ENCODE measurements at places on chromosomes 13 and 19.
A peak's percentile ranks its signal among the peaks of the same experiment; 100 is the strongest.

DNA sequence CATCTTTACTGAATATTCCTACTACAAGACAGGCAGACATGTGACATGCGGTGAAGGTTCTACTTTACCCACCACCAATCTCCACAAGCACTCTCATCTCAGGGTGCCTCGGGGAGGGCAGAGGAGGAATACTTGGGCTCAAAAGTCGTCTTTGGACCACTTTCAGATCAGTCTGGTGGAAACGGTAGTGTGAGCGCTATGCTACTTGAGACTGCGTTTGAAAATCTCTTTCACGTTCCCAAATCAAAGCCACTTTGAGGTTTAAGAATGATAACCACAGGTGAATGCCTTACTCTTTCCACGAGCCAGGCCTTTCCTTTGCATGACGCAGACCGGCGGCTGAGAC lies 1.5 kb upstream of the SOX1 start:
- no peak for DNase-seq

DNA sequence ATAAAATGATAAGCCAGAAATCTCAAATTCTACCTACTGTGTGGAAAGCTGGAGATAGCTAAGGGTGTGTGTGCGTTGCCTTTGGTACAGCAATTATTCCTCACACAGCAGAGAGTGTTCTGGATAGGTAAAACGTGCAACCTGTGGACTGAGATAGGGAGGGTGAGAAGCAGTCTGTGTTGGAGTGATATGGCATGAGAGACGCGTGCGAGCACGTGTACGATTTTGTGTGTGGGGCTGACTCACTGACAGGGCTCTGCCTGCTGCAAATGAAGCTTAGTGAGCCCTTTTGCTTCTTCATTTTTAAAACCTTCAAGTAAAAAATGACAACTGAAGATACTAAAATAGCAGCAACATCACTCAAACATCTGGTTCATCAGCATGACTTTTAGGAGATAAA lies 35.7 kb upstream of the SLC10A2 start:
- DNase-seq = no peak

DNA sequence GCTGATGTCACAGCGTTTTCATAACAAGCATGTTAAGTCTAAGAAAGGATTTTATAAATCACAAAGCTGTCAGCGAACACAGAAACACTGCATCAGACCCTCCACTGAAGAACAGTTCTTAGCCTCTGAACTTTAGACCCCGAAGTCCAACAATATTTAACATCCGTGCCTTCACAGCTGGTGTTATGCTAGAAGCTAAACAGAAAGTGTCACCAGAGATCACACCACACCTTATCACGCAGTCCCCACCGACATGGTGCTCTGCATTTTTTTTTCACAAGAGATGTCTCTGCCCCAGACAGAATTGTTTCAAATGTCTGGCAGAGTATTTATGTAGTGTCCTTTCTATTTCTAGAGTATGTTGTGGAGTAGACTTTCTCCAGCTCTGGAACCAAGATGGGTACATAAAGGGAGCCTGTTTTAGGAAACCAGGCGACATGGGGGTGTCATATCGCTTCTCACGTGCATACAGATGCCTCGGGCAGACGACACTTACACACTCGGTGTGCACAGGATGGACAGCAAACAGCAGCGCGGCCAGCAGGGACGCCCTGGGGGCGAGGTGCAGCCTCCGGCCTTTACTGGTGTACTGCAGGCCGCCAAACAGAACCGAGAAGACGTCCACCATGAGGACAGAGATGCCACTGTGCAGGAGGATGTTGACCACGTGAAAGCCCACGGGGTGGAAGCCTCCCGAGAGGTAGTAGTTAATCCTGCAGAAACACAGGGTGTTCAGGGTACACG lies 12.0 kb downstream of the TMTC4 start:
- no peak for DNase-seq

DNA sequence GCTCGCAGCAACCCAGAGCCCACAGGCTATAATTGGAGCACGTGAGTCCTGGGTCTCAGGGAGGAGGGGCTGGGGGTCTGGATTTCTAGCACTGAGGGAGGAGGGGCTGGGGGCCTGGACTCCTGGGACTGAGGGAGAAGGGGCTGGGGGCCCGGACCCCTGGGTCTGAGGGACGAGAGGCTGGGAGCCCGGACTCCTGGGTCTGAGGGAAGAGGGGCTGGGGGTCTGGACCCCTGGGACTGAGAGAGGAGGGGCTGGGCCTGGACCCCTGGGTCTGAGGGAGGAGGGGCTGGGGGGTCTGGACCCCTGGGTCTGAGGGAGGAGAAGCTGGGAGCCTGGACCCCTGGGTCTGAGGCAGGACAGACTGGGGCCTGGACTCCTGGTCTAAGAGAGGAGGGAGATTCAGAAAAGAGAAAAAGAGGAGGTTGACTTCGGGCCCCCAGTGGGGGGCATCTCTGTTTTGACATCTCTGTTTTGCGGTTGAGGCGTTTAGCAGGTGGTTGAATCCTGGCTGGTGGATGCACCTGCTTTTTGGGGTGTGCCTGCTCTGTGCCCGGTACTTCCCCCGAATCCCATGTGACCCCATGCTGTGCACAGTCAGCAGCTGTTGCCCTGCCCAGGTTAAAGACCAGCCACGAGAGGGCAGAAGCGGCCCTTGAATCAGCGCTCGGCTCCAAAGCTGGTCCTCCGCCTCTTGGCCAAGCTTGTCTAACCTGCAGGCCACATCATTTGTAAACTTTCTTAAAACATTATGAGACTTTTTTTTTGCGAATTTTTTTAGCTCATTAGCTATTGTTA lies 10.5 kb downstream of the PVR start:
- DNase-seq = peak; percentile 91

DNA sequence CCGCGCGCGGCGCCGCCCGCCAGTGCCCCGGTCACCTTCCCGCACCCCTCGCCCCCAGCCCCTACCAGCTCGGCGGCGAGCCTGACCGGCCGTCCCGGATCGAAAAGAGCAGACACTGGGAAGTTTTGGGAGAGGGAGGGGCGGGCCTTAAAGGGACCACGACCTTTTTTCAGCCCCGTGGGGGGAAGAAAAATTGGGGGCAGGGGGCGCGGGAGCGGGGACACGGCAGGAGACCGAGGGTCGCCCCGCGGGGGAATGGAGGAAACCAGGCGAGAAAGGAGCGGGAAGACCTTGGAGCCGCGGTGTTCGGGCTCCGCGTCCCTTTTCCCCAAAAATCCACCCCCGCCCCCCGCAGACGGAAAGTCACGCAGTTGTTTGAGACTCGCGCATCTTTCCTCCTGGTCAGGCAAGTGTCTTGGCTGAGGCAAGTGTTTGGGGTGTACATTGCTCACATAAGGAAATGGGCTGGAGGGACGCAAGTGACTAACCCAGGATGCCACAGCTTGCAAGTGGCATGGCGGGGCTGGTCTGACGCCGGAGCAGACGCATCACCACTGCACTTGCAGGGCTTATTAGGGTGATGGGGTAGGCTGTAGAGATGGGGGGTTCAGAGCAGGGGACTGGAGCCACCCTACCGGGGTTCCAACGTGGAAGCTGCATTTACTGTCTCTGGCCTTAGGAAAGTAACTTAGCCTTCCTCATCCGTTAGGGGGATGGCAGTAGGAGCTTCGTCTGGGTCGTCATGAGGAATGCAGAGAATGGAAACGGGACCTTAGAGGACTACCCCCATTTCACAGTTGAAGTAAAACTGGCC lies 2.7 kb upstream of the HNRNPL start:
- DNase-seq = peak; percentile 87

GRCh38 chr13:75415694-75416093 lies 66.3 kb downstream of the TBC1D4 start:
- no peak for DNase-seq

- DNase-seq = peak; percentile 85
These were observed 1.2 kb downstream of the LONP1 start for GRCh38 chr19:5718579-5719273.

DNA sequence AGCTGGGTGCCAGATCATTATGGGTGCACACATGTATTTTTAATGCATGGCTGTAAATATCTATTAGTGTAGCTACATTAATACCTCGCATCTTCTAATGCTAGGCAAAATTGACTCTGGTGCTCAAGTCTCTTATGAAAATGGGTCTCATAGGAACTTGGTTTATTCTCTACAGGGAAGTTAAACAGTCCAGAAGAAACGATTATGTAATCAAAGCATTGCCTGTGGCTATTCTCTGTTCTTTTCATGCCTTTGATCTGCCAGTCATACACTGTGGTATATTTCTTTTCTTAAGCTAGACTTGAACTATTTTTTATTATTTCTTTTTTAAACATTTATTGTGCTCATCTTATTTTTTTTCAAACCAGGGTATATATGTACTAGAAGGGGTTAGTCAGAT lies 1015.0 kb downstream of the SLITRK1 start:
- no peak for DNase-seq

DNA sequence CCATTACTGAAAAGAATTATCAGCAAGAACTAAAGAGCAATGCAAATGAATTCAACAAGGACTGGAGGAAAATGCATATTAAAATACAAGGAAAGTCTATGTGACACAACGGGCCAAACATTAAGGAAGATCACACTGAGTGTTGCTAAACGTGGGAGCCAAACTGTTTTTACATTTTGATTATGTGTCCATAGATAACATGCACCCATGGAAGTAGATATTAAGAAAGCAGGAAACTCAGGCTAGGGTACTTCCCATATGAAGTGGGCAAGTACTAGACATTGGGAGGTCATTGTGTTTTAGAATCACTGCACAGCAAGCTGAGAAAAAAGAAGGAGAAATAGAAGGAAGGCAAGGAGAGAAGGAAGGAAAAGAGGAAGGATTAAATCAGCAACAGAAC lies 161.8 kb downstream of the KCTD12 start:
- DNase-seq = no peak

DNA sequence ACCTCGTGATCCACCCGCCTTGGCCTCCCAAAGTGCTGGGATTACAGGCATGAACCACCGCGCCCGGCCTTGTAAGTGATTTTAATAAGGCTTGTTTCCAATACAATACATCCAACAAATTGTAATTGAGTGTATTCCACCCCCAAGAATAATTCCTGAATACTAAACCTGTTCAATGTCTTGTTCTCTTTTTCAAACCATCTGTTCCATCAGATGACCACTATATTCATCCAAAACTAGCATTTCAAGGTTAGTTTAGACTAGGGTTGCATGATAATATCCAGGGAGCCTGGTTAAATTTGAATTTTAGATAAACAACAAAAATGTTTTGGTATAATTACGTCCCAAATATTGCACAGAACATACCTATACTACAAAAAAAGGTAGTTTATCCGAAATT lies 135.4 kb upstream of the WASF3 start:
- no peak for DNase-seq

- DNase-seq = no peak
These were observed 62.8 kb upstream of the DIAPH3 start for GRCh38 chr13:60226507-60226906.

GRCh38 chr19:10960314-10961072 lies at the start of gene SMARCA4:
SMARCA4 (plus strand) TSS chr19:10961030; CDS start chr19:10984152, 23,122 bp downstream.
- peak; percentile 100 for DNase-seq

DNA sequence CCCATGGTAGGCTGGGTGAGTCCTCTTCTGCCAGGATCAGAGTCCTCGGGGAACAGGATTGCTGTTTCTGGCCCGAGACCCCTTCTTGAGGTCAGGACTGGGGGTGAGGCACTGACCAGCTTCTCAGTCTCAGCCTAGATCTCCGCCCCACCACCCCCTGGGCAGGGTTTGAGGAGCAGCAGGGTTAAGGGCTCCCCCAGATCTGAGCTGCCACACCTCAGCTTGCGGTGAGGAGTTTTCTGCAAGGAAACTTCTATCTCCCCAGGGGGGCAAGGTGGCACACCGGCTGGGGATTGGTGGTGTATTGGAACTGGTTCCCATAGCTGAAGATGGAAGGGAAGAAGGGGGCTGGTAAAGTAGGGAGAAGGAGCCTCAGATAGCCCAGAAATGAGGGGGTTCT lies 19.5 kb downstream of the CHST8 start:
- no peak for DNase-seq

DNA sequence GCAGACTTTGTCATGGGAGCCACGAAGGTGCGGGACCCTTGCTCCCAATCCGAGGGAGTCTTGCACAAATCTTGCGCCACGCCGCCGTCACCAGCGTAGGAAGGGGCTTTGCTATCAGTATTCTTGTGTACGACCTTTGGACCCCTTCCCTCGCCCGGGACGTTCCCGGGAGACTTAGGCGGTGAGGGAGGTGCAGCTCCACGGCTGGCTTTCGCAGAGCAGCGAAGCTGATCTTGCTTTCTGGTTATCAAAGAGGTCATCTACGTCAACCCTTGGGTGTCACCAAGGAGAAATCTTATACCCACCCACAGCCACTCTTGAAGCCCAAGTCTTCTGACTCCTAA lies 583 bp downstream of the TECR start:
- no peak for DNase-seq

DNA sequence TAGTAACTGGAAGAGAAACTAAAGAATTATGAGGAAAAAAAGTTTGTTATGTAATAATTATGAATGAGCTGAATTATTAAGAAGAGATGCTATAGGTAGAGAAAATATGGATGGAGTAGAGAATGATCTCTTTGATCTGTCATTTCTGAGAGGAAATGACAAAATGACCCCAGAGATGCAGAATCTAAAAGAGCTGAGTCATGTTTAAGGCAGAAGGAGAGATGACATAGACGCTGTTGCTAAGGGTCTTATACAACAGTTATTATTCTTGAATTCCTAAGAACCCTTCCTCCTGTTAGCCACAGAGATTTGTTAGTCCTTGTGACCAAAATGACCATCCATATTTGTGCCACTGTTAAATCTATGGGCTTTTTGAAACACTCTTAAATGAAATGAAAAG lies 58.3 kb upstream of the FREM2 start:
- no peak for DNase-seq

DNA sequence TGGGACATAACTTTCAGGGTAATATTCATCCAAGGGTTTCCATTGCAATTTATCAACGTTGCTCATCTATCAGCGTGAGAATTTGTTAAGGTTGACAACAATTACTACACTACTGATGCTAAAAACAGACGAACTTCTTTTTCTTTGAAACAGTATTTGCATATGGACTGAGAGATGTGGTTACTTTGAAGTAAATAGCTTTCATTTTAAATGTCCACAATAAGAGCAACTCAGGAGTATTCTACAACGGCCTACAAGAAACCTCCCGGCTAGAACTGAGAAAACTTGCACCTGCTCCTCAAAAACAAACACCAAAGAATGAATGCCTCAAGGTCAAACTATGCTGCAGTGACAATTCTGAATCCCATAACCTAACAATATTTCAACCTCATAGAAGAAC lies 238.4 kb downstream of the IRS2 start:
- DNase-seq = no peak

DNA sequence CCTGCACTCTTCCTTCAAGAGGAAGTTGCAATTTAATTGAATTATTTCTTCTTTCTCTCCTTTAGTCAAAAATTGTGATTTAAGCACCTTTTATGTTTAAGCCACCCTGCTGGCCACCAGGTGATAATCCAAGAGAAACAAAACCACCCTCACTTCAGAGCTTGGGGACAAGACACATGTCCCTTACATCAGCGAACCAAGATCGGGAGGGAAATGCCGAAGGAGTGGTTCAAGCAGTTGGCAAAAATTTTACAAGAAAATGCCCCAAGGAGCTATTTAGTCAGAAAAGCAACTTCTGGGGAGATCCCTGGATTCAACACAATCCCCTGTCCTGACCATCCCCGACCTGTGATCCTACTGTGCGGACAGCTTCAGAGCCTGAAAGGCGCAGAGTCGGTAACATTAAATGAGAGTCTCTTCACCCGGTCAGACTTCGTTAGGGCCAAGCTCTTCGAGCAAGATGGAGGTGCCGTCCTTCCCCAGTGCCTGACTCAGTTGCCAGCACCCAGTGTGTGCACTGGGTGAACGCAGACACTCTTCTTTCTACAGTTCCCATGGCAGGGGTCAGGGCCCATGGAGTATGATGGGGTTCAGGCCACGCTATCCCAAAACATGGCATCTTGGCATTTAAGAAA lies 78.6 kb upstream of the TM9SF2 start:
- no peak for DNase-seq

- no peak for DNase-seq
These were observed at the start of gene NCR1 for GRCh38 chr19:54905803-54906511. NCR1 (plus strand) TSS chr19:54906148; CDS start chr19:54906188, 40 bp downstream.
